ENCODE measurements at places on chromosomes 6 and 20.

DNA sequence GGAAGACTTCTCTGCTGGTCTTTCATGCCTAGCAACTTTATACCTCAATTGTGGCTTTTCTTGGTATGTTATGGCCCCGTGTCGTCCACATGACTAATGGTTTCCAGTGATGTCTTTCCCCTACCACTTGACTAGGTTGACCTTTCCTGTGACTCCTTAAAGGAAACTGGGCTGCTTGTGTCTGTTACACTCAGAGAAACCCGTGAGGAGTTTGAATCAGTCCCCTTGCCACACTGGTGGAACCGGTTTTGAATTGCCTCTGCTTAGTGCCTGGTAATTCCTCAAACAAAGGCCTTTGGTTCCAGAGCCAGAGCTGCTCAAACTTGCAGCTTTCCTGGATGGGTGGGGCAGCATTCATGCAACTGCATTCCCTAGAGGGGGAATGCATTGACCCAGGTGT, 21.9 kb downstream of the ECT2L start:
- DNase-seq, result no peak

DNA sequence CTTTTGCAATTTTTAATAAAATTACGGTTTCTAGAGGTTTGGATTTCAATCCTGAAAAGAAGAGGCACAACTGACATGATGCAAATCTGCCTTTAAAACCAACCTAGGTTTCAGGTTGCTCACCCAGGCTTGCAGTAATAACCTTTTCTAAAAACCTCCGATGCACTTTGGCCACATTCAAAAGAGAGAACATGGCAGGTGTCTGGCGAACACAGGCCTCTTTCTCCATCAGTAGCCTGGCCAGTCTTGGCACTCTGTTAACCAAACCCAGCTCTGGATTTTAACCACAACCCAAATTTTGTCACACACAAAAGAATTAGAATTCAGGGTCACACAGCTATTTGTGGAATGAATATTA, 55.8 kb upstream of the MAFB start:
- DNase-seq, result no peak

DNA sequence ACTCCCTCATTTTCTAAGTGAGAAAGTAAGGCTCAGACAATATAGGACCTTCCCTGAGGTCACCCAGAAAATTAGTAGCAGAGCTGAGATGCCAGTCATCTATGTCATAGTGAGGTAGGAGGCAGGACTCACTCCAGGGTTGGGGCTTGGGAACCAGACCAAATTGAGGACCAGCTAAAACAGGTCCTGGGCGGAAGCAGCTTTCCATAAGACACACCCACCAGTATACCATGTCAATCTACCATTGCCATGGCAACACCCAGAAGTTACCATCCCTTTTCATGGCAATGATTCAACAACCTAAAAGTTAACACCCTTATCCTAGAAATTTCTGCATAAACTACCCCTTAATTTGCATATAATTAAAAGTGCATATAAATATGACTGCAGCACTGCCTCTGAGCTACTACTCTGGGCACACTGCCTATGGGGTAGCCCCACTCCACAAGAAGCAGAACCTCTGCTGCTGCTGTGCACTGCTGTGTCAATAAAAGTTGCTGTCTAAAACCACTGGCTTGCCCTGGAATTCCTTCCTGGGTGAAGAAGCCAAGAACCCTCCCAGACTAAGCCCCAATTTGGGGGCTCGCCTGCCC, 30.3 kb upstream of the OCSTAMP start:
- no peak for DNase-seq

DNA sequence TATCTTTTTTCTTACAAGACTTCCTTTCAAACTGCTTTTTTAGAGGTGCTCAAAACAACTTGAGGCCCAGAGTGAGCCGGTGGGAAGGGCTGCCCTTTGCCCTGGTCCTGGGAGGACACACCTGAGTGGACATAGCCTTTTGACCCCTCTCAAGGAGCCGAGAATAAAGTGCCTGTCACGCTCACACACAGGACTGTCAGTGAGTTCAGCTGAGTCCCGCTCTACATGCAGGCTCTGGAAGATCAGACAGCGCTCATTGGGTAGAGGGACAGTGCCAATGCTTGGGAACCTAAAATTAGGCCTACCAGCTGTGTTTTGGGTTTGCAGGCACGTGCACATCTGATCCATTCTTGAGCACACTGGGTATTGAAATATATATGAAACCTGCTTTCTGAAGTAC, 387.8 kb downstream of the CD83 start:
- no peak for DNase-seq

- DNase-seq, result no peak
Observed at GRCh38 chr6:142401838-142402237, 100.0 kb downstream of the ADGRG6 start.

GRCh38 chr6:122832459-122832858, 43.4 kb downstream of the SMPDL3A start:
- DNase-seq, result no peak

DNA sequence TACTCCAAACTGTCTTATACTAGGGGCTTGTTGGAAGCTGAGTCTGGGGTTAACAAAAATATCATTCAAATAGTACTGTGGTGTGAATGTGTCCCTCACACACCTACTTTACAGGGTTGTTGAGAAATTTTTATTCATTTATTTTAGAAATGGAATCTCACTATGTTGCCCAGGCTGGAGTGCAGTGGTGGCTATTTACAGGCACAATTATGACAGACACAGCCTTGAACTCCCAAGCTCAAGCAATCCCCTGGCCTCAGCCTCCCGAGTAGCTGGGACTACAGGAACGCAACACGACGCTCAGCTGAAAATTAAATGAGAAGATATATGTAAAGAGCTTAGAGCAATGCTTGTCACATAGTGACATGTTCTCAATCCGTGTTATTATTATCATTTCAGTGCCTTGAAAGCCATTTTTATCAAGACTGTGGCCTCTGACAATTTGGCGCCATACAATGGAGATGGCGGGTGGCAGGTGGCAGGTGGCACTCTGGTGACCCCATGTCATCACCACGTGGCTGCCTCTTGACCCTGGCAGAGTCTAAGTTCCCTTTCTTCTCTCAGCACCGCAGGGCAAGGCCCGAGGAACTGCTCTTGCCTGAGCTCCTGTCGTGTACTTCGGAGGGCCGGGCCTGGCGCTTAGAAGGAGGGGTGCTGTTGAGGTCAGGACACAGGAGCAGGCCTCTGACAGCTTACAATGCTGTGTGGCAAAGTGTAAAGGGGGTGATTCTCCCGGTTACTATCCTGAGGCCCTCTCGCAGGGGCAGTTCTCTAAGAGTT, 64.5 kb downstream of the STX11 start:
- no peak for DNase-seq

DNA sequence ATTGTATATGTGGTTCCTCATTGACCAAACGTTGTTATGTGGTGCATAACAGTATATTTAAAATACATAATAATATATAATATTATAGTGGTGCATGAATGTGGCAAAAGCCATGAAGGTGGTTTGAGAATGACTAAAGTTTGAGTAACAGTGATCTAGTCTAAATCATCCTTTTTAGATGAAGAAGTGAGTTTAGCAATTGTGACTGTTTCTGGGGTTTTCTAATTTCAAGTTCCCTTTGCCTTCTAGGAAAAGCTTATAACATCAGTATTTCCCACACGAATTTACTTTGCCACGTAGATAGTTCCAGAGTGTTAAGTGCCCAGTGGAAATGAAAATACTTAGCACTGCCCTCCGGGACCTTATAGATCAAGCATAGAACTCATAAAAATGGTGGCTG, 40.9 kb downstream of the ARFGEF2 start:
- DNase-seq, result no peak

GRCh38 chr20:60513141-60513540, 554.9 kb downstream of the CDH26 start:
- no peak for DNase-seq

DNA sequence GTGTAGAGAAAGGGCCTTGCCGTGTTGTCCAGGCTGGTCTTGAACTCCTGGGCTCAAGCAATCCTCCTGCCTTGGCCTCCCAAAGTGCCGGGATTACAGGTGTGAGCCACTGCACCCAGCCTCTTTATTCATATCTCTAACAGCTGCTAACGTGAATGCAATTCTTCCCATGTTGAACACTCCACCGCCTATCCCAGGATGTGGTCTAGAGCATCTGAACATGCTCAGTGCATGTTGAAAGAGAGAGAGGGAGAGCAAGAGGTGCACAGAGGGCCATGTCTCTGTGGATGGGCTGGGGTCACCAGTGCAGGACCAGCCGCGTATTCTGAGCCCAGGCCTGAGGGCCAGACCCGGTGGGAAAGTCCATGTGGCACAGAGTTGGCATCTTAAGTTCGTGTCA, 12.8 kb downstream of the TUBB2A start:
- no peak for DNase-seq

GRCh38 chr6:98980819-98981218, 33.1 kb upstream of the FBXL4 start:
- DNase-seq, result no peak

- no peak for DNase-seq
Observed at GRCh38 chr6:55835220-55835619, 40.2 kb downstream of the BMP5 start.

Data from femur (tissue), 1 donor.